ENCODE measurements at places on chromosomes 5 and 9.

- no peak for DNase-seq
- no peaks in the 10 kb centered on the region for H3K4me1 ChIP-seq
- no peaks in the 10 kb centered on the region for H3K36me3 ChIP-seq
Observed at GRCh38 chr9:28774433-28775235, 1201.4 kb upstream of the C9orf72 start.

DNA sequence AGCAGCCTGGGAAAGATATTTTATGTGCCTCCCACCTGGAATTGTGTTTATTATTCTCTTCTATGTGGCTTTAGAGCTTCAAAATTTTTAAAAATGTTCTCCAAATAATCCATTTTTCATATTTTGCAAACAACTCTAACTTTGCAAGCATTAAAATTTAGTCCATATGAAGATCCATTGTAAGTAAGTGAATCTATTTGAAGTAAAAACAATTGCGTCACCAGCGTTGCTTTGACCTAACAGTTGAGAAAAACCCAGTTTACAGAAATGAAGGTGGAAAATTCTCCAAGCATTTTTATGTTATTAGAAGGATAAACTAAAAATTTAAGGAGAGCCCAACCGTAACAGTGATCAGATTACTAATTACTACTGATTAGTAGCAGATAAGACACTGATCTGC lies 38.9 kb upstream of the TLX3 start:
- no peak overlapping the region for H3K27ac ChIP-seq
- H3K4me1 ChIP-seq, result no peaks in the 10 kb centered on the region
- no peaks in the 10 kb centered on the region for H3K27me3 ChIP-seq
- no peak for DNase-seq

- no peak overlapping the region for H3K4me3 ChIP-seq
- DNase-seq, result no peak
- no peaks in the 10 kb centered on the region for H3K27me3 ChIP-seq
- H3K4me1 ChIP-seq, result no peaks in the 10 kb centered on the region
- no peaks in the 10 kb centered on the region for H3K36me3 ChIP-seq
Observed at GRCh38 chr5:43859309-43859708, 256.3 kb downstream of the NNT start.

DNA sequence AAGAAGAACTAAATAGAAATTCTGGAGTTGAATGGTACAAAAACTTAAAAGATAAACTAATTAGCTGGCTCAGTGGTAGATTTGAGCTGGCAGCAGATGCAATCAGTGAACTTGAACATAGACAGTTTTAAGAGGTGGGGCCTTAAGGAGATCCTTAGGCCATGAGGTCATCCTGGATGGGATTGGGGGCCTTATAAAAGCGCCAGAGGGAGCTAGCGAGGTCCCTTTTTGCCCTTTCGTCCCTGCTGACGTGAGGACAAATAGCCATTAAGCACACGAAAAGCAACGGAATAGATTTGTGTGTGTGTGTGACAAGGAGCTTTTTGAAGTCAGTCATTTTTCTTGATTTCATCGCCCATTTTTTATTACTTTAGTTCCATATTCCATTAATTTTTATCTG lies 83.3 kb downstream of the ZNF354C start:
- no peak overlapping the region for H3K4me3 ChIP-seq
- H3K4me1 ChIP-seq, result no peaks in the 10 kb centered on the region
- H3K27ac ChIP-seq, result no peak overlapping the region
- H3K36me3 ChIP-seq, result no peaks in the 10 kb centered on the region

GRCh38 chr9:6538666-6539071 lies 106.9 kb downstream of the GLDC start:
- no peak overlapping the region for H3K27ac ChIP-seq
- peaks cover 9% of the 10 kb centered on the region for H3K36me3 ChIP-seq
- no peaks in the 10 kb centered on the region for H3K4me1 ChIP-seq
- H3K27me3 ChIP-seq, result no peaks in the 10 kb centered on the region
- no peak for DNase-seq

- no peak for DNase-seq
- H3K4me1 ChIP-seq, result 0 out of 2 replicates have a peak, but pooled peaks cover 2% of the 10 kb centered on the region
- no peak overlapping the region for H3K27ac ChIP-seq
- no peaks in the 10 kb centered on the region for H3K27me3 ChIP-seq
Observed at GRCh38 chr5:135236228-135236907, 162.7 kb downstream of the MACROH2A1 start.

DNA sequence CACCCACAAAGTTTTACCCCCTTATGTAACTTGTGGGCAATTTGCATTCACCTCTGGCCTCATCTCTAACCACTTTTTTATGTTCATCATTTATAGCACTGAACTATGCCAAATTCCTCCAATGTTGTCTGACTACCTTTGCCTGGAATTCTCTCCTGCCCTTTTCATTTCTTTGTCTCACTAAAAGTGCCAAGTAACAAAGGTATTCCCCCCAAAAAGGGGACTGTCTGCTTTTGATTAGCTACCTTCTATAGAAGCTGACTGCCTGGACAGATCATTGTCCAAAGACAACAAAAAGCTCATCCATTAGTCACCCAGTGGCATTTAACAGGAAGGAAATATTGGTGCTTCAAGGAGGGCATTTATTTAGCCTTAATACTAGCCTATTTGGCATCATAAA lies 189.9 kb upstream of the VCAN start:
- no peak overlapping the region for H3K4me3 ChIP-seq
- no peaks in the 10 kb centered on the region for H3K27me3 ChIP-seq
- H3K4me1 ChIP-seq, result no peaks in the 10 kb centered on the region
- no peaks in the 10 kb centered on the region for H3K36me3 ChIP-seq

- no peak overlapping the region for H3K4me3 ChIP-seq
- DNase-seq, result no peak
- no peaks in the 10 kb centered on the region for H3K27me3 ChIP-seq
- H3K4me1 ChIP-seq, result no peaks in the 10 kb centered on the region
Observed at GRCh38 chr5:143219696-143220095, 183.8 kb downstream of the NR3C1 start.

DNA sequence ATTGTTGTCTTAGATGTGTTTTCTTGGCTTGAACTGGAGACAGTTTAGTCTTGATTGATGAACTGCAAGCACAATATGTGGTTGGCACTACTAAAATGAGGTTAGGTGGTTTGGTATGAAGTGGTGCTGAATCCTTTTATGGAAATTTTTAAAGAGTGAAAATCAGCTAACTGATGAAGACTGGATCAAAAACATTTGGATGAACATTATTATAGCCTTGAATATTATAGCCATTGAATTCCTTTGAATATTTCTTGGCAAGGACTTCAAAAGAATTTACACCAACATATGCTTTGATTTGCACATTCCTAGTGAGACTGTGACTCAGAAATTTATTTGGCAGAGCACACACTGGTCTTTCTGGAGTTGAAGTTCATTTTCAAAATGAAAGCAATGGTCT lies 318.3 kb downstream of the CHSY3 start:
- DNase-seq, result no peak
- no peaks in the 10 kb centered on the region for H3K4me1 ChIP-seq
- H3K36me3 ChIP-seq, result no peaks in the 10 kb centered on the region
- no peak overlapping the region for H3K4me3 ChIP-seq
- H3K27me3 ChIP-seq, result no peaks in the 10 kb centered on the region

GRCh38 chr5:57692582-57693487 lies 210.2 kb upstream of the ACTBL2 start:
- no peaks in the 10 kb centered on the region for H3K4me1 ChIP-seq
- H3K4me3 ChIP-seq, result no peak overlapping the region
- peak; percentile 35 for DNase-seq
- H3K27me3 ChIP-seq, result no peaks in the 10 kb centered on the region
- H3K27ac ChIP-seq, result no peak overlapping the region
- H3K36me3 ChIP-seq, result no peaks in the 10 kb centered on the region

GRCh38 chr9:93815135-93815534 lies 140.0 kb downstream of the BARX1 start:
- no peak overlapping the region for H3K4me3 ChIP-seq
- no peak overlapping the region for H3K27ac ChIP-seq
- H3K4me1 ChIP-seq, result peaks cover 2% of the 10 kb centered on the region

GRCh38 chr9:83458530-83458929 lies 79.7 kb downstream of the FRMD3 start:
- no peaks in the 10 kb centered on the region for H3K4me1 ChIP-seq
- no peak for DNase-seq
- no peak overlapping the region for H3K27ac ChIP-seq
- H3K27me3 ChIP-seq, result no peaks in the 10 kb centered on the region

DNA sequence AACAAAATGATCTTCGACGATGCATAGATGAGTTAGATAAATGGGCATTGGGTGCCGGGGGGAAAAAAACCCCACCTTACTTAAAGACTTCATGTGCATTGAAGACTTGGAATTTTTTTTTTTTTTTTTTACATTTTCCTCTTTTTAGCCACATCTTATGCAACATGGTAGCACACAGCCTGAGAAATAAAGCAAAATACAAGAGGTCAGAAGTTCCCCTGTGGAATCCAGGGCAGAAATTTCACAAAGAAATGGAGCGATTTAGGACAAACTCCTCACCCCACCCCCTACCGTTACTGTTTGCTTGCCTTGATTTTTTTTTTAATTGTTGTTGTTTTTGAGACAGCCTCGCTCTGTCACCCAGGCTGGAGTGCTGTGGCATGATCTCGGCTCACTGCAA lies 153.2 kb downstream of the GOLPH3 start:
- peaks cover 7% of the 10 kb centered on the region for H3K4me1 ChIP-seq
- no peaks in the 10 kb centered on the region for H3K27me3 ChIP-seq

DNA sequence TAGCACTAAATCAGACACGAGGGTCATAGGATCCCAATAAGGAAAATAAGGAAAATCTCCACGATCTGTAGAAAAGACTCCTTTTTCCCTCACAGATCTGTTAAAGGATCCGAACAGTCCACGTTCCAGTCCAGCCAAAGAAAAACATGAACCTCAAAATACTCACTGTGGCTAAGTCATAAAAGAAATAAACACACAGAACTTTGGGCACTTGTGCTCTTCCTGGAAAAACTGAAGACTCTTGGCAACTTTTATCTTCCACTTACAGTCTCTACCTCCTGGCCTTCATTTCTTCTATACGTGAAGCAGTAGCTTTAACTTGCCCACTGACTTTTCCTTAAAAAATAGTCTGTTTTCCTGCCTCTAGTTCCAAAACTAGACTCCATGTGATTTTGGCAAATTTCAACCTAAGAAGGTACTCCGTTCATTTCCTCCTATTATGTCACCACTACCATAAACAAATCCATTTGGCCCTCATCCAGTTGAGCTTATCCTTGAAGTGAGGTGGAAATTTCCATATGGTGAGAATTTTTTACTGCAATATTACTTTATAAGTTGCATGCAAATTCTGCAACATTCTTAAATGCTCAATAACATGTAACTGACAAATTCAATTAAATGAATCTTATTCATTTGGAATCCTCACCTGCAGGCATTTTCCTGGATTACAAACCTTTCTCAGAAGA lies 5.3 kb upstream of the LHFPL2 start:
- H3K27me3 ChIP-seq, result no peaks in the 10 kb centered on the region
- no peak for DNase-seq
- peaks cover 5% of the 10 kb centered on the region for H3K4me1 ChIP-seq
- H3K4me3 ChIP-seq, result no peak overlapping the region
- no peaks in the 10 kb centered on the region for H3K36me3 ChIP-seq

- H3K36me3 ChIP-seq, result no peaks in the 10 kb centered on the region
- H3K4me3 ChIP-seq, result no peak overlapping the region
- no peaks in the 10 kb centered on the region for H3K27me3 ChIP-seq
- H3K27ac ChIP-seq, result no peak overlapping the region
- no peaks in the 10 kb centered on the region for H3K4me1 ChIP-seq
Observed at GRCh38 chr5:98938464-98938863, 9.7 kb upstream of the CHD1 start.

- H3K27me3 ChIP-seq, result no peaks in the 10 kb centered on the region
- no peak overlapping the region for H3K4me3 ChIP-seq
- DNase-seq, result no peak
- no peaks in the 10 kb centered on the region for H3K36me3 ChIP-seq
- no peak overlapping the region for H3K27ac ChIP-seq
Observed at GRCh38 chr5:10602031-10602806, 38.3 kb downstream of the ANKRD33B start.

GRCh38 chr9:111825468-111826145 lies 30.9 kb upstream of the SHOC1 start:
- no peak overlapping the region for H3K4me3 ChIP-seq
- no peak for DNase-seq
- no peaks in the 10 kb centered on the region for H3K27me3 ChIP-seq
- H3K4me1 ChIP-seq, result no peaks in the 10 kb centered on the region
- no peaks in the 10 kb centered on the region for H3K36me3 ChIP-seq
- H3K27ac ChIP-seq, result no peak overlapping the region

GRCh38 chr9:136665704-136666371 lies 3.1 kb downstream of the EGFL7 start:
- no peak overlapping the region for H3K27ac ChIP-seq
- H3K4me1 ChIP-seq, result peaks cover 2% of the 10 kb centered on the region
- H3K27me3 ChIP-seq, result no peaks in the 10 kb centered on the region
- H3K4me3 ChIP-seq, result peak overlapping the region; percentile 79
- no peaks in the 10 kb centered on the region for H3K36me3 ChIP-seq

DNA sequence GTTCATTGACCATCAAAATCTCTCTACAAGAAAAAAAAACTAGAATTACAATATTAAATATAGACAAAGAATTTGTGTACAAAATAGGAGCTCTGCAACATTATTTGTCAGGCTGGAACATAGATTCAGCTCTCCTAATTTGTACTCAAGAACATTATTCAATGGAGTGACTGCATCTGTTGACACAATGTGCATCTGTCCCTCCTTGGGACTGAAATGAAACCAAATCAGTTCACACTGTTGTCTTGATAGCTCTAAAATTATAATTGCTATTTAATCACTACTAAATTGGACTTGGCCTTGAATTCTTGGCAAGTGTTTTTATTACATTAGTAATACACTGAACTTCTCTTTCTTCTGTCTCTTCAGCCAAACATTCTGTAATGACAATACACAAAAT lies 47.7 kb downstream of the FTMT start:
- H3K36me3 ChIP-seq, result no peaks in the 10 kb centered on the region
- H3K27ac ChIP-seq, result no peak overlapping the region
- no peak overlapping the region for H3K4me3 ChIP-seq
- no peaks in the 10 kb centered on the region for H3K27me3 ChIP-seq

GRCh38 chr9:129377181-129377580 lies 199.1 kb upstream of the IER5L start:
- H3K36me3 ChIP-seq, result no peaks in the 10 kb centered on the region
- H3K27ac ChIP-seq, result no peak overlapping the region
- H3K4me3 ChIP-seq, result no peak overlapping the region

GRCh38 chr5:18461766-18462165 lies 827.5 kb downstream of the TAF11L14 start:
- H3K27me3 ChIP-seq, result no peaks in the 10 kb centered on the region
- DNase-seq, result no peak
- H3K4me1 ChIP-seq, result no peaks in the 10 kb centered on the region
- H3K36me3 ChIP-seq, result no peaks in the 10 kb centered on the region

DNA sequence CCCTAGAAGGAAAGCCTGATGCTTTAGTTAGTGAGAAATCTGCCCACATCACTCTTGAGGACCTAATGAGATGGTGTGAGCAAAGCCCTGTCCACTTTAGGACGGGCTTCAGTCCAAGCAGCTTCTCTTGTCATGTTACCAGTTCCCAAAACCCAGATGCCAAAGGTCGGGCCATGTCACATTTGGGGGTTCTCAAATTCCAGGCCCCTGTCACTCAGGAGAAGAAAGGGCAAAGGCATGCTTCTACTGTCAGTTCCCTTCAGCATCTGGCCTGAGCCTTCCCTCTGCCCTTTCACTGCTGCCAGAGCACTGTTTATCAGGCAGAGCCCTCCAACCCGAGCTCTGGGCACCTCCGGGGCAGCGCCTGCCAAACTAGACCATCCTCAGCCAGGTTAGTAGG lies 556.0 kb downstream of the BNC2 start:
- H3K4me3 ChIP-seq, result no peak overlapping the region
- H3K27me3 ChIP-seq, result no peaks in the 10 kb centered on the region
- DNase-seq, result no peak
- no peaks in the 10 kb centered on the region for H3K36me3 ChIP-seq
- H3K27ac ChIP-seq, result no peak overlapping the region
- no peaks in the 10 kb centered on the region for H3K4me1 ChIP-seq

- no peak overlapping the region for H3K4me3 ChIP-seq
- H3K27ac ChIP-seq, result no peak overlapping the region
- no peaks in the 10 kb centered on the region for H3K27me3 ChIP-seq
- no peaks in the 10 kb centered on the region for H3K36me3 ChIP-seq
Observed at GRCh38 chr9:97529363-97530076, 28.1 kb downstream of the TMOD1 start.
